ENCODE measurements at places on chromosomes 6 and 20.

DNA sequence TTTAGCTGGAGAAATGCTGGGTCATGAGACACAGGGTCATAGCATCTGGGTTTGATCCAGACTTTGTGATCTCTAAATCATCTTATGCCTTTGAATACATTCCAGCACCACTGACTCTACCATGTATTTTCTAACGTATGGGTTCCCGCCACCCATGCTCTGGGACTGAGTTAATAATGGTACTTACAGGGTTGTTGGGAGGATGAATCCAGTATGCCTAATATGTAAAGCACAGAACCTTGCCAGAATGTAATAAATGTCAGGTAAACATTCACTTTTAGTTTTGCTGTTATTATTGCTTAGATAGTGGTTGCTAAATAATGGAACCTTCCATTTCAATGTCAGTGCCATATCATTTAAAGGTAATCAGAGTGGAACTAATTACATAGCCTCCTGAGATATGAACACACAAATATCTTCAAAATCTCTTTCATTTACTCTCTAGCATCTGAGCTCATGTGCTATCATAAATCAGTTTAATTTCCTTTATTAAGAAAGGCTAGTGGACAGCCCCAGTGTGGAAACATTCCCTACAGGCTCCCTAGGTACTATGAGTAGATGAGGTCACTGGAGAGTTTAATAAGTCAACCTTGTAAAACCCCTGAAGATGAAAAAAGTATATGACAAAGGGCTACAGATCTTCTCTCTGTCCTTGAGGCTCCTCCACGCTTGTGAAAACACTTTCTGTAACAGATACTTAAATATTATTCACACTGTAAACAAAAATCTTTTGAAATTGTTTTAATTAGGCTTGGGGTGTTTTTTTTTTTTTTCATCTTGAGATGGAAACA, 226.6 kb downstream of the ALDH8A1 start:
- DNase-seq: no peak

GRCh38 chr6:91575032-91575431, 988.2 kb upstream of the MAP3K7 start:
- DNase-seq: no peak

GRCh38 chr6:110799189-110799588, 16.1 kb downstream of the CDK19 start:
- no peak for DNase-seq

- no peak for DNase-seq
These were observed 12.5 kb downstream of the CST7 start for GRCh38 chr20:24961384-24962181.

- DNase-seq: no peak
These were observed 125.4 kb downstream of the MAN1A1 start for GRCh38 chr6:119224095-119224701.

DNA sequence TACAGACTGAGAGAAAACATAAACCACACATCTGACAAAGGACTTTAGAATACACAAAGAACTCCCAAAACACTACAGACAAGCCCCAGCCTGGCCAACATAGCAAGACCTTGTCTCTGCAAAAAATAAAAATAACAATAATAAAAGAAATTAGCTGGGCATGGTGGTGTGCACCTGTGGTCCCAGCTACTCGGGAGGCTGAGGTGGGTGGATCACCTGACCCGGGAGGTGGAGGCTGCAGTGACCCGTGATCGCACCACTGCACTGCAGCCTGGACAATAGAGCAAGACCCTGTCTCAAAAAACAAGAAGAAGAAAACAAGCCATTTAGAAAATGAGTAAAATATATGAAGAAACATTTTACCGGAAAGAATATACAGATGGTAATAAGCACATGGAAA, 13.1 kb downstream of the SDCBP2 start:
- DNase-seq: no peak

GRCh38 chr6:11270030-11271027, 37.9 kb upstream of the NEDD9 start:
- DNase-seq: no peak

DNA sequence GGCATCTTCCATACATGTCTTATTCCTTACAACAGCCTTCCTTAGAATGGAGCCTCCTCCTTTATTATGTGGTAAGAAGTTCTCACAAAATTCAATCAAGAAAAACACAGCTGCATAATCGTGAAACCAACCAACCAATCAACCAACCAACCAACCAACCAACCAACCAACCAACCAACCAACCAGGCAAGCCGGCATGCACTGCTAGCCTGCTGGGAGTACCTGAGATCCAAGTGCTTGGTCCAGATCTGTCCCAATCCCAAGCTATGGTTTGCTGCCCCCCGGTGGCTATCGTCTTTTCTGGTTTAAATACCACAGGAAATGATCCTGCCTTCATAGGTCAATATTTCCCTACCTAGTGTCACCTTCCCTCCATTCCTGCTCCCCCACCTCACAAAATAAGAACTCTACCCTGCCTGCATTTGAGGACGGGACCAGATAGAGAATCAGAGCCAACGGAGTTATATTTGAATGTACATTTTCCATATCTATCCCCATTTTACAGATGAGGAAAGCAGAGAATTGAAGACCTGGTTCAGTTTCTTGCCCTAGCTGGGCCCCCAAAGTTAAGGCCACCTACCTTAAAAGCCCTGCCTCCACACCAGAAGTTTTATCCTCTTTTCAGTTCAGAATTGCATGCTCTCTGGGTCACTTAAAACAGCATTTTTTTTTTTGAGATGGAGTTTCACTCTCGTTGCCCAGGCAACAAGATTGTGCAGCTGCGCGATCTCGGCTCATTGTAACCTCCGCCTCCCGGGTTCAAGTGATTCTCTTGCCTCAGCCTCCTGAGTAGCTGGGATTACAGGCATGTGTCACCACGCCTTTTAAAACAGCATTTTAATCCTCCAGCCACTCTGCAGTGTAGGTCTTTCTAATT, 27.1 kb downstream of the RAB44 start:
- DNase-seq: peak; percentile 44

DNA sequence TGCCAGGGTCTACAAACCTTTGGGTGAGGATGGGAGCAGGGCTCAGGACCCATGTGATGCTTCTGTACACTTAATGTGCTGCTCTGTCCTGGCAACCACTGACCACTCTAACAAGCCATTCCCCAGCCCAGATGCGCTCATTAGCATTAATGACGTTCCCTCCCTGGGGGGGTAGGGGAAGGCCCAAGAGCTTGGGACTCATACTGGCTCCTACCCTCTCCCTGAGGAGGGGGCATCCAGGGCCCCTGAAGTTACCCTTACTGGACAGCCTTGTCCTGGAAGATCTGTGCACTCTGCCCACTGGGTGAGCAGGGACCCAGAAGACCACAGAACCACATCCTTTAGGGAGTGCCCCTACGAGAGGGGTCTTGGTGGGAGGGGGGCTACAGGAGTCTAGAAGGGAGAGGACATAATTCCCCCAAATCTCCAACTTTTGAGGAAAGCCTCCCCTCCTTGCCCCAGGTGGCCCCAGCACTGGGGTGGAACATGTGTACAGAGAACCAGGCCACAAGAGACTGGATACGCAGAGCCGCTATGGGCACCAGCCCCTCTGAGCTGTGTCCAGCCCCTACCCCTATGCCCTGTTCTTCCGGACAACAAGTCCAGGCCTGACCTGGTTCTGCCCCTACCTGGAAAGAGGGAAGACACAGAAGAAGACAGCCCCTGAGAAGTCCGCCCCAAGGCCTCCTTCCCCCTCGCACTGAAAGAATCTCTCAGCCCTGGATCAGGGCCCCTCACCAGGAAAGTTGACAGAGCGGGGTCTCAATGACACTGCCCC, 1.4 kb downstream of the TEAD3 start:
- no peak for DNase-seq

GRCh38 chr20:1817577-1818211, 77.5 kb upstream of the SIRPA start:
- DNase-seq: no peak

DNA sequence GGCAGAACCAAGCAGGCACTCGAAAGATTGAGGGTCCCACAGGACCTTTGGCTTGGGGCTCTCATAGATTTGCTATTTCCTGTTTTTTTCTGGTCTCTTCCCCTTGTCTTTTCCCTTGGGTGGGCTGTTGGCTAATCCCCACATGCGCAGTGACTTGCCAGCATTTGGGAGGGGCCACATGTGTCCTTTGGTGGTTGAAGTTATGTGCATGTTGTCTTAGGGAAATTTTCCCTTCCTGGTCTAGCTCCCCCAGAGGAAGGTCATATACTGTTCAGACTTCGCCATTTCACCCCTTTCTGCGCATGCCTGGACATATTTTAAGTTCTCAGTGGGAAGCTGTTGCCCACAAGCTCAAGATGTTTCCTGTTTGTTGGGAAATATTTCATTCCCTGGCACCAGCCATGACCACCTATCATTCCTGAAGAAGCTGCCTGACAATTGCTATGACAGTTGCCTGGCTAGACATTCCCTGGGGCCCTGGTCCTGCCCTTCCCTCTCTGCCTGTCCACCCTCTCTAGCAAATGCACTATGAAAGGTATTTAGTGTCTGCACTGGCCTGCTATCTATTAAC, 156.2 kb upstream of the THBS2 start:
- no peak for DNase-seq

GRCh38 chr6:100662264-100662663, 197.5 kb upstream of the SIM1 start:
- DNase-seq: no peak

DNA sequence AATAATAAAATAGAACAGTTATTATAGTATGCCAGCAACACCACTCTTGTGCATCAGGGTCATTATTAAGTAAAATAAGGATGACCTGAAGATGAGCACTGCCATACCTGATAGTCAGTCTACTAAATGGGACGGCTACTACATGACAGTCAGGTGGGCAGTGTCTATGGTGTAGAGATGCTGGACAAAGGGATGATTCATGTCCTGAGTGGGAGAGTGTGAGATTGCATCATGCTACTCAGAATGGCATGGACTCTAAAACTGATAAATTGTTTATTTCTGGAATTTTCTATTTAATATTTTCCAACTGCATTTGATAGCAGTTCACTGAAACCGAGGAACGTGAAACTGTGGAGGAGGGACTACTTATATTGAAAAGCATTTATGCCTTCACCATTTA, 38.8 kb downstream of the SNX9 start:
- DNase-seq: no peak

- peak; percentile 29 for DNase-seq
These were observed 6.3 kb downstream of the OR2A4 start for GRCh38 chr6:131694832-131695426.

All from CD4-positive, alpha-beta T cell treated with Interleukin-10 for 1 hour (primary cell).